ENCODE measurements at places on chromosomes 6 and 20. TPM values are rescaled to one million over a fixed set of nuclear protein-coding genes. Genes with fewer than 3 reads are reported as not detected.

CYP39A1 gene
- 7.6 TPM for total RNA-seq

CST4 gene
- total RNA-seq, result not detected

- H3K27me3 ChIP-seq, result no peaks in the 10 kb centered on the region
- no peak overlapping the region for H3K4me3 ChIP-seq
- DNase-seq, result no peak
- H3K27ac ChIP-seq, result no peak overlapping the region
Observed at GRCh38 chr6:122454673-122455072, 16.9 kb downstream of the SERINC1 start.

GRCh38 chr20:53647286-53647821 is 53.7 kb upstream of the ZNF217 start:
- H3K27ac ChIP-seq, result no peak overlapping the region
- H3K27me3 ChIP-seq, result no peaks in the 10 kb centered on the region
- H3K4me1 ChIP-seq, result peaks cover 18% of the 10 kb centered on the region
- DNase-seq, result no peak
- no peaks in the 10 kb centered on the region for H3K36me3 ChIP-seq

All from heart left ventricle (tissue), 16 donors.